Common myeloid progenitor, CD34-positive (primary cell): ENCODE measurements at places on chromosomes 7 and 10.

GRCh38 chr10:127978481-127978880 lies 71.6 kb downstream of the PTPRE start:
- no peak overlapping the region for H3K4me3 ChIP-seq
- no peaks in the 10 kb centered on the region for H3K4me1 ChIP-seq
- H3K36me3 ChIP-seq = no peaks in the 10 kb centered on the region
- DNase-seq = no peak
- no peaks in the 10 kb centered on the region for H3K27me3 ChIP-seq

DNA sequence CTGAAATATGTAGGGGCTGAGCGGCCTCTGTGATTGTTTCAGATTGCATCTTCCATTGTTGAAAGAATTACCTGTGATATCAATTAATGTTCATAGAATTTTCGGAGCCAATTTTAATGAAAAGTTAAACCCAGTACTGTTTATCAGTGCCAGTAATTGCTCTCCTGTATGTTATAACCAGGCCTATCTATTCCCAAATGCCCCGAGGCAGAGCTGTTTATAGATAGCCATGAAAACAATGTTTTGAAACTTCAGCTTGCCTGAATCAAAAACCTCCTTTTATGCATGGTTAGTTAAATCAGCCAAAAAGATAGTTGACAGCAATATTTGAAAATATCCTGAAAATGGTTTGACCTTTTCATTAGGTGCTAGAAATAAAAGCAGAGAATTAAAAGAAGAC lies 50.1 kb upstream of the HDAC9 start:
- H3K27ac ChIP-seq = no peak overlapping the region
- DNase-seq = no peak
- H3K27me3 ChIP-seq = no peaks in the 10 kb centered on the region
- H3K36me3 ChIP-seq = no peaks in the 10 kb centered on the region
- no peak overlapping the region for H3K4me3 ChIP-seq
- no peaks in the 10 kb centered on the region for H3K4me1 ChIP-seq

DNA sequence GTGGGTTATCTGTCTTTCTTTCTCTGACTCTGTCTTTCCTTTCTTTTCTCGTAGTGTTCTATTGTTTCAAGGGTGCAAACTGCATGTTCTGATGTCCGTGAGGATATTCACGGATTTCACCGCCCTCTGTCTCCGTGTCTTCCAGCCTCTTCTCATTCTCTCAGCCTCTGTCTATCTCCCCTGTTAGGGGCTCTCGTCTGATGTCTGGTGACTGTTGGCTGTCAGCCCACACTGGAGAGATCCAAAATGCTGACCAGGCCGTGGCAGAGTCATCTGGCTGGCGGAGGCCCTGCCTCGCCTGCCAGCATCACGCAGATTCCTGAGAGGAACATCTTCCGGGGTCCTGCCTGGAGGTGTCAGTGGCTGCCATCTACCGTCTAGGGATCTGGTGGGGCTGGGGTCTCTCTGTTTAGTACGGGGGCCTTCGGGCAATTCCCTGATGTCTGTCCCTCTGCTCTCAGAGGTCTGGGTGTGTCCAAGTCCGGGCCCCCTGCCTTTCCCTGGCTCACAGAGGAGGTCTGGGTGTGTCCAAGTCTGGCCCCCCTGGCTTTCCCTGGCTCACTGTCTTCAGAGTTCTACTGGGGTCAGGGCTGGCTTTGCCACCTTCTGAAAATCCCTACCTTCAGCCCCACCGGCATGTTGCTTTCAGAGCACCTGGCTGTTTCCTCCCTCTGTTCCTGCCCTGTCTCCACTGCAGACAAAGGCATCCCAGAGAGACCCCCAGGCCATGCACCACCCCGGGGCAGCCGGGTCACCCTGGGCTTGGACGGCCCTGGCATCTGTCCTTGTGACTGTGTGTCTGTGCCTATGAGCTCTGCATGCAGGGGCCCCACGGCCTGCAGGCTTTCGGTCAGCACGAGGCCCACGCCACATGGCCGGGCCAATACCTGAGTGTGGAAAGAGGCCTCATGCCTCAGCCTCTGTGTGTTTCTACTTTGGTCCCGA lies 14.0 kb upstream of the SCART1 start:
- no peaks in the 10 kb centered on the region for H3K27me3 ChIP-seq
- no peak overlapping the region for H3K4me3 ChIP-seq
- no peak overlapping the region for H3K27ac ChIP-seq
- peaks cover 15% of the 10 kb centered on the region for H3K4me1 ChIP-seq
- DNase-seq = no peak

GRCh38 chr7:4822677-4823076 lies 39.2 kb downstream of the PAPOLB start:
- H3K4me1 ChIP-seq = no peaks in the 10 kb centered on the region
- H3K27me3 ChIP-seq = no peaks in the 10 kb centered on the region

GRCh38 chr10:84204122-84204521 lies 9.8 kb downstream of the CDHR1 start:
- H3K4me3 ChIP-seq = no peak overlapping the region
- DNase-seq = peak; percentile 8
- no peaks in the 10 kb centered on the region for H3K4me1 ChIP-seq
- no peaks in the 10 kb centered on the region for H3K36me3 ChIP-seq

DNA sequence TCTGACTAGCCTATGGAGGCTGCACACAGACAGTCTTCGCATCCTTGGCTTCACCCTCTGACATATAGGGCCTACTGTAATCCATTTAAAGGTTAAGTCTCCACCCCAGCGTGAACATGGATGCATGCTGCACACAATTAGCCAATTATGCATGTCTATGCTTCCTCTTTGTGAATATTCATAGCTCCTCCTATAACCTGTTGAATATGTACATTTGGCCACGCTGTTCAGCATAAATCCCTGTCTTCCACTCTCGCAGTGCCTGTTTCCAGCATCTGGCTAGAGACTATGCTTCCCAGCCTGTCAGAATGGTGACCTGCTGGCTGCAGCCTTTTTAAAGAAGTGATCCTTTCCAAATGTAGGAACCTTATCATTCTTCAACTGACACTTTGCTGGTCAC lies 106.7 kb downstream of the PRKAG2 start:
- H3K27me3 ChIP-seq = no peaks in the 10 kb centered on the region
- H3K27ac ChIP-seq = no peak overlapping the region
- no peaks in the 10 kb centered on the region for H3K4me1 ChIP-seq
- H3K4me3 ChIP-seq = no peak overlapping the region
- peaks cover 20% of the 10 kb centered on the region for H3K36me3 ChIP-seq

DNA sequence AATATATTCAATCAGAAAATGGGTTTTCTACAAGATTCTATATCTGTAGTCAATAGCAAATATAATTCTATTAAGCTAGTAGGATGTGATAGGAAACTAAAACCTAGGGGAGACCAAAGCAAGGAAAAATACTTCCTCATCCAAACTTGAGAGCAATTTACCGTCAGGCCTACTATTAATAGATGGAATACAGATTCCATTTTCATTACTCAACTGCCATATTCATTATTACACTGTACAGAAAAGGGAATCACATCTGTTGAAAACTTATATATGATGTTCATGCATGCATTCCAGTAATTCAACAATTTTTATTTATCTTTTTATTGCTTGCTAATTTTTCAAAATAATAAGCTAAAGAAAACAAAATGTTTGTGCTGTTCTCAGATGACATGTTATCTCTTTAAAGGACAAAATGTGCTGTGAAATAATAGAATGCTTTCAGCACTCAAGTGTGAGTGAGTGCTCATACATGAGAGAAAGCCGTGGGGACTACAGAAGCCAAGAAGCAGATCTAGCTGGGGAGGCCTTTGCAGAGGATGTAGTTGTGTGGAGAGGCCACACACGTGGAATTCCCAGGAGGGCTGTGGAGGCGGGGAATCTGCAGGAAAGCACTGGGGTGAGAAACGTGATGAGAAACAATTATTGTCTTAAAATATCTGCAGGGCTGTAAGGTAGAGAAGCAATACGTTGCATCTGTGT lies 110.0 kb downstream of the EGFR start:
- no peak overlapping the region for H3K27ac ChIP-seq
- H3K4me1 ChIP-seq = no peaks in the 10 kb centered on the region
- peaks cover 2% of the 10 kb centered on the region for H3K27me3 ChIP-seq
- no peak for DNase-seq

DNA sequence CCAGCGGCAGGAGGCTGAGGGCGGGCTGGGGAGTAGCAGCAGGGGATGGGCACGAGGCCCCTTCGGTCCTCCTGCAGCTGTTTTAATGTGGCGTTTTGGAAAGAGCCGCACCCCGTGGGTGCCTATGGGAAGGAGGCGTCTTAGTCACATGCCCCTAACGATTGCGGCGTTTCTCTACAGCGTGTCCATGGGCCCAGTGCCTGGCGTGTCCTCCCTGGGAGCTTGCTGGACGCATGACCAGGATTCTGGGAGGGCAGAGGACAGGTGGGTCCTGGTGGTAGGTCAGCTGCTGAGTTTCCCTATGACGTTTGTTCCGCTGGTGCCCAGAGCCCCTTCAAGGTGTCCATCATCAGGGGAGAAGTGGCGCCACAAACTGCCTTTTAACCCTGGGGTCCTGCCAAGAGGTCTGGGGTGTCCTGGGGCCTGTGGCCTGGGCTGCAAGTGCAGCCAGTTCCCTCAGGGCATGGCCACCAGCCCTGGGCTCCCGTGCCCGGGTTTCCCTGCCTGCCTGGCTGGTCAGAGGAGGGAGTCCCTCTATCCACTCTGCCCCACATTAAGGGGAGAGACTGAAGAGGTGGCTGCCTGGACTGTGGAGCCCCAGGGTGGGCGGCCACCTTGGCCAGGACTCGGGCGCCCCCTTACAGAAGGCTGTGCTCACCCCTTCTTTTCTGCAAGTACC lies 48.7 kb downstream of the PWWP2B start:
- no peaks in the 10 kb centered on the region for H3K27me3 ChIP-seq
- H3K36me3 ChIP-seq = no peaks in the 10 kb centered on the region
- no peak for DNase-seq
- H3K4me3 ChIP-seq = no peak overlapping the region

DNA sequence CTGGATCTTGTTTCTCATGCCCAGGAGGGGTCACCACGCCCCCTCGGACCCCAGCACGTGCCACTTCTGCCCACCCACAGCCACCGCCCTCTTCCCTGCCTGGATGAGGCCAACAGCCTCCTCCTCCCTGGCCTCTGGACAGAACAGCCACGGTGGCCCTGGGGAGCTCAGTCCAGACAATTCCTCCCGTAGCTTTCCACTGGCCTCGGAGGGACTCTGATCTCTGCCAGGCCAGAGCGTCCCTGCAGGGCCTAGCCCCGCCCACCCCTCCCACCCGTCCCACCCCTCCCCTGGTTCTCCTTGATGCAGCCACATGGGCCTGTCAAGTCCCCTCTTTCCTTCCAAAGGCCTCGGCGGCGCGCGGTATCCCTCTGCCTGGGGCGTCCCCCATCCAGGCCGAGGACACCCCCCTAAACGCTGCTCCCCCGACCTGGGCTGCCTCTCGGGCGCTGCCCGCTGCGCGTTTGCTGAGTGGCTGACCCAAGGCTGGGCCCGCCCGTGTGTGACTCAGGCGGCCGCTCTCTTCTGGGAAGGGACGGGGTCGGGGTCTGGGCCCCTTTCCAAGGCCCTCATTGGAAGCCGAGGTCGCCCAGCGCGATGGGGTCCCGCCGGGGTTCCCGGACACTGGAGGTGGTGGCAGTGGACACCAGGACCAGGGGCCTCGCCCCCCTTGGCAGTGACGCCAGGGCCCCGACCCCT lies 557 bp downstream of the TMEM120A start:
- no peak overlapping the region for H3K27ac ChIP-seq
- peak; percentile 44 for DNase-seq
- H3K36me3 ChIP-seq = peaks cover 8% of the 10 kb centered on the region
- H3K27me3 ChIP-seq = no peaks in the 10 kb centered on the region
- H3K4me1 ChIP-seq = peaks cover 15% of the 10 kb centered on the region
